Activated CD4-positive, alpha-beta T cell treated with anti-CD3 and anti-CD28 coated beads, Interleukin-2, amount 50 U/mL, for 48 hours (primary cell): ENCODE measurements at places on chromosomes 7 and 10.

DNA sequence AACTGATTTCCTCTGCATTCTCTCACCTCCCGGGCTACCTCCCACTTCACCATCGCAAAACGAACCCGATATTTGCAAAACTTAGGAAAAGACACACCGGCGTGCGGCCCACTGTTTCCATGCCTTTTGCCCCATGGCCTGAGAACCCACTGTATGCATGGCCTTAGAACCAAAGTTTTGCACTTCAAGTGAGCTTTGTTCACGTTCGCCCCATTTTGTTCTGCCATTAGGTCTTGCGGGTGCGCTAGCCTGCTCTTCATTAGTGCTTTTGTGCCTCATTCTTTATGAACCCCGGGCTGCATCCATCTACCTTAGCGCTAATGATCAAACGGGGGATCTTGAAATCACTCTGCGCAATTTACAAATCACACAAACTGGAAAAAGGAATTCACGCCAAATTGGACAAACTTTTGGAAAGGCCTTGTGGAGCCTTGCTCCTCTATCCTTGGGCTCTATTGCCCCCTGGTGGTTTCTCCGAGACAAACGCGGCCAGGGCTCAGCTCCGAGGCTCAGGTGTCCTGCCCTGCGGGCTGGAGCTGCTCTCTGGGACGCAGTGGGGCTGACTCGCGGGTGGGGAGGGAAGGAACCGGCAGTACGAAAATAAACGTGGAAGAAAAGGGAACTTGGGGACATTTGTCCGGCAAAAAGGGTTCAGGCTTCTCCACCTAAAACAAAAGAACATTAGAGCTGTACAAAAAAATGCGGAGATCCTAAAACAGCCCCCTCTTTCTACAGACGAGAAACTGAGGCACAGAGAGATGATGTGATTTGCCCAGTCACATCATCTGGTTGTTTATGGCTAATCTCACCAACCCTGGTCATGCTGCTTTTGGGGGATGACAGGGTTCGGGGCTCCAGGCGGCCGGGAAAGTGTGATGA is 300.4 kb upstream of the NFE2L3 start:
- DNase-seq = peak; percentile 80

DNA sequence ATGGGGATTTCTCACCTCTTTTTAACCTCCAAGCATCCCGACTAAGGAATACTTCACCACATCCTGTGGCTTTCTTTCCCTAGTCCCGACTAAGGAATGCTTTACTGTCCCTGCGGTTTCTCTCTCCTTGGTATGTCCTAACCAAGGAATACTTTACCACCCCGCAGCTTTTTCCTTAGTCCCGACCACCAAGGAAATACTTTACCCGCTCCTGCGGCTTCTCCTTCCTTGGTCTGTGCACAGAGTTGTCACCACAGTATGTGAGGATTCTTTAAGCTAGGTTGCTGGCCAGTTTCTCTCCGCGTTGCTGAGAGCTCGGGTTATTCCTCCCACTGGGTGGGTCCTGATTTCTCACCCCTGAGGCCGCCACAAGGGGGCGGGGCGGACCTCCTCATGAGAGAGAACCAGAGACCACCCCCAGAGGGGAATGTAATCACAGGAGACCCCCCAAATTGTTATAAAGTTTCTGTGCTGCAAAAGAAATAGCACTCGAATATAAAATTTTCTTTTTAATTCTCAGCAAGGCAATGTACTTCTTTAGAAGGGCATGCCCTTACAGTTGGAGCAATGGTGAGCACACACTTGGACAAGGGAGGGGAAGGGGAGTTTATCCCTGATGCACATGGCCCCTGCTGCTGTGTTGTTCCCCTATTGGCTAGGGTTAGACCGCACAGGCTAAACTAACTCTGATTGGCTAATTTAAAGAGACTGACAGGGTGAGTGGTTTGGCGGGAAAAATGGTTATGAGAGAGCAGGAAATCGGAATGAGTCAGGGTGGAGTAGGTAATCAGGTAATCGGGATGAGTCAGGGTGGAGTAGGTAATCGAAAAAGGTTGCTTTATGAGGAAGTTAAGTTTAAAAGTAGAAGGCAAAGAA is 12.8 kb downstream of the SUGCT start:
- no peak for DNase-seq

DNA sequence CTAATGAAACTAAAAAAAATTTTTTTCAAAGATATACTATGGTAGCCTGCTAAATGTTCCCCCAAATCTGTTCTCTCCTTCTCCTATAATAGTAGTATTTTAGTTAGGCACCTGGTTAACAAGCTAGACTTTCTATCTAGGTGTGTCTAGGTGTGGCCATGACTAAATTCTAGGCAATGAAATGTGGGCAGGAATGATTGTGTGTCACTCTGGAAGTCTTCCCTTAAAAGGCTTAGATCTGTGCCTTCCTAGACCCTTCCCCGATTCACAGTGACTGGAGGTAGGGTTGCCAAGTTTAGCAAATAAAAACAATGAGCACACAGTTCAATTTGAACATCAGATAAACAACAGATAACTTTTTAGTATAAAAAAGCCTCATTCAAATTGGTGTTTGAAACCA is 8.3 kb upstream of the ARHGAP21 start:
- no peak for DNase-seq

GRCh38 chr7:112080441-112080840 is 125.8 kb downstream of the DOCK4 start:
- no peak for DNase-seq

GRCh38 chr7:16697507-16698199 is 51.7 kb downstream of the BZW2 start:
- no peak for DNase-seq

- no peak for DNase-seq
These were observed 287.1 kb upstream of the C7orf33 start for GRCh38 chr7:148303295-148304082.

DNA sequence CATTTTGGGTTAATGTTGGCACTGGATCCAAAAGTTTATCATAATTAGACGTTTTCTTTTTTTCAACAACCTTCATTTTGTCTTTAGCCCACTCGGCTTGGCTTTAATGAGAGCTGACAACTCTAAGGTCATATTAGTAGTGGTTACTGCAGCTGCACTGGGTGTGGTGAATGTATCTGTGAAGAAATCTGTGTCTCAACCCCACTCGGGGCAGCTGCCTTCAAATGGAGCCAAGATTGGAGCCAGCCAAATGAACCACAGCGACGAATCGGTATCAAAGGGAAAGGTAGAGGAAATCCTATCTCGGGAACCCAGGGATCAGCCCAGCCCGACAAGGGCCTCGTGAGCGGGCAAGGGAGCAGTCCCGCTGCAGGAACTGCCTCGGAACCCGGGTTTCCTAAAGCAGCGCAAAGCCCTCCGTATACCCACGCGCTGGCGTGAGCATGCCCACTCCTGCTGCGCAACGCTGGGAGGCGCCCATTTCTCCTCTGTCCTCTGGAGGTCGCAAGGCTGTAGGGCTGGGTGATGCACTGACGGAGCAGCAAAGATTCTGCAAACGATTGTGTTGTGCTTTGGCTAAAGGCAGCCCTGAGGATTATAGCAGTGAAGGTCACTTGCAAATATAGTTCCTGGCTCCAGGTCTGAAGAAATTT is 98.7 kb upstream of the MBL2 start:
- no peak for DNase-seq

GRCh38 chr7:101386558-101387231 is 24.0 kb downstream of the COL26A1 start:
- DNase-seq = no peak

DNA sequence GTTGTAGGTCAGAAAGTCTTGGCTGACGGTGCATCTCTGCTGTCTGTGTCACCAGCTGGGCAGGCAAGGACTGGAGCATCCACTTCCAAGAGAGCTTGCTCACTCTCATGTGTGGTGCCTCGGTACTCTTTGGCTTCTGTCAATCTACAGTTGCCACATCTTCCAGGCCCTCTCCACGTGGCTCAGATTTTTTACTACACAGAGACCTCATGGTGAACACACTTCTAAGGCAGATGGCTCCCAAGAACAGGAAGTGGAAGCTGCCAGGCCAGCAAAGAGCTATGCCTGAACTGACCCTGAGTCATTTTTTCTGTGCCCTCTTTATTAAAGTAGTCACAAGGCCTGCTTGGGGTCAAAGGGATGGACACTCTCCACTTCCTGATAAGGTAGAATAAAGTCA is 351.5 kb upstream of the AUTS2 start:
- no peak for DNase-seq
